Fibroblast of skin of right biceps (primary cell): ENCODE measurements at places on chromosomes 11 and 22.

- no peak for DNase-seq
Observed at GRCh38 chr11:63527667-63528066, 8.9 kb upstream of the PLAAT4 start.

DNA sequence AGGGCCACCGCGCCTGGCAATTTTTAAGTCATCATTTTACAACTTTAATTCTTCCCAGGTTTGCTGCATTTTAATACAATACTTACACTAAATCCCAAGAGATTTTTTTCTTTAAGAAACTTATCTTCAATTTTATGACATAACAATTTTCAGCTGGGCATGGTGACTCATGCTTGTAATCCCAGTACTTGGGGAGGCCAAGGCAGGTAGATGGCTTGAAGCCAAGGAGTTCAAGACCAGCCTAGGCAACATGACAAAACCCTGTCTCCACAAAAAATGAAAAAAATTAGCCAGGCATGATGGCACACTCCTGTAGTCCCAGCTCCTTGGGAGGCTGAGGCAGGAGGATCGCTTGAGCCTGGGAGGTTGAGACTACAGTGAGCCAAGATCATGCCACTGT lies 38.8 kb downstream of the CLDN25 start:
- peak; percentile 4 for DNase-seq

GRCh38 chr11:112811783-112812182 lies 149.4 kb upstream of the NCAM1 start:
- DNase-seq: no peak

DNA sequence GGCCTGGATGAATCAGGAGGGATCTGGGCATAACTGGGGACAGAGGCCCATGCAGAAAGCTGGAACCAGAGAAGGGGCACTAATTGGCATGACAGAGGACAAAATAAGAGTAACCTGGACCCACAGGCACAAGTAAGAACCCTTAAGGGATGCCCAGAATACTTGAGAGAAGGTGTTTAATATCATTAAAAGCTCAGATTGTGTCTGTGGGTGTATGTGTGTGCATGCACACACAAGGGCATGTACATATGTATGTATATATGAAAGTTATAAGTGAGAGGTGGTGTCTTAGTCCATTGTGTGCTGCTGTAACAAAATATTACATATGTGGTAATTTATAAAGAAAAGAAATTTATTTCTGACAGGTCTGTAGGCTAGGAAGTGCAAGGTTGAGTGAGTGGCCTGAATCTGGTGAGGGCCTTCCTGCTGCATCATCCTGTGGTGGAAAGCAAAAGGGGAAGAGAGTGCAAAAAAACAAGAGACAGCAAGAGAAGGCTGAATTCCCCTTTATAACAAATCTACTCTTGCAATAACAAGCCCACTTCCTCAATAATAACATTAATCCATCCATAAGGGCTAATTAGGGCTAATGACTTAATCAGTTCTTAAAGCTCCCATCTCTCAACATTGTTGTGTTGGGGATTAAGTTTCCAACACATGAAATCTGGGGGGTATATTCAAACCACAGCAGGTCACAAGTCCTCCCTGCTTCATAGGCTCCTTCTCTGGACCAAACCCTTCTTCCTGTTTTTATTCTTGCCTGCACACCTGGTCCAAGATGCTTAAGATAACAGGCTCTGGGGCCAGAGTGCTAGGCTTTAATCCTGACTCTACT lies 68.3 kb upstream of the POU2AF2 start:
- no peak for DNase-seq

DNA sequence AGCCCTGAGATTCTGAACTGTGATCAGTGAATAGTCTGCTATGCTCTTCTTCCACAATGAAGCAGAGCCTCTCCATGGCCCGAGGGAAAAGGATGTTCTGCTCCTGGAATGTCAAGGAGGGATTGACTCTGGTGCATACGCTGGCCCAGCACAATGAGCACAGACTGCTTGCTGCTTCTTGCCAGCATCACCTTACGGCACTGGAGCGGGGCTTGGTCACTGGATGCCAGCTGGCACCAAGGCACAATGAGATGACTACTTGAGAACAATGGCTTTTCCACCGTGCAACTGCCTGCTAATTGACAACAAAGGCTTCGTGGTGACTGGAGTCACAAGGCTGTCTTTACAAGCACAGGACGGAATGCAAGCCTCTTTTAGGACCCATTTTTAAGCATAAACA lies 139.2 kb downstream of the DSCAML1 start:
- no peak for DNase-seq

GRCh38 chr11:131601586-131601985 lies 231.2 kb downstream of the NTM start:
- DNase-seq: peak; percentile 64

DNA sequence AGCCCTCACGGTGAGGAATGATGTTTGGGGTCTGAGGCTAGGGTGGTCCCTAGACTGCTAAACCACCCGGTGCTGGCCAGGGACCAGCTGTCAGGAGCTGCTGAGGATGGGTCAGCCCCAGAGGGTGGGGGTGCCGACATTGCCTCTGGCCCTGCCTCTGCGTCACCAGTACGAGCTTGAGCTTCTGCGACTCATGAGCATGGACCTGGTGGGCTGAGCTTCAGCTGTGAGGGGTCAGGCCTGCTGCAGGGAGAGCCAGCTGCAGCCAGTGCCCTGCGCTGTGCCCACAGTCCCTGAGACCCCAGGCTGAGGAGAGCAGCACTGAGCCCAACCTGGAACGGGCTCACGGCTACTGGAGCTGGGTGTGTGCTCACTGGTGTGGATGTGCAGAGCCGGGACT lies 7.0 kb downstream of the DERL3 start:
- no peak for DNase-seq

DNA sequence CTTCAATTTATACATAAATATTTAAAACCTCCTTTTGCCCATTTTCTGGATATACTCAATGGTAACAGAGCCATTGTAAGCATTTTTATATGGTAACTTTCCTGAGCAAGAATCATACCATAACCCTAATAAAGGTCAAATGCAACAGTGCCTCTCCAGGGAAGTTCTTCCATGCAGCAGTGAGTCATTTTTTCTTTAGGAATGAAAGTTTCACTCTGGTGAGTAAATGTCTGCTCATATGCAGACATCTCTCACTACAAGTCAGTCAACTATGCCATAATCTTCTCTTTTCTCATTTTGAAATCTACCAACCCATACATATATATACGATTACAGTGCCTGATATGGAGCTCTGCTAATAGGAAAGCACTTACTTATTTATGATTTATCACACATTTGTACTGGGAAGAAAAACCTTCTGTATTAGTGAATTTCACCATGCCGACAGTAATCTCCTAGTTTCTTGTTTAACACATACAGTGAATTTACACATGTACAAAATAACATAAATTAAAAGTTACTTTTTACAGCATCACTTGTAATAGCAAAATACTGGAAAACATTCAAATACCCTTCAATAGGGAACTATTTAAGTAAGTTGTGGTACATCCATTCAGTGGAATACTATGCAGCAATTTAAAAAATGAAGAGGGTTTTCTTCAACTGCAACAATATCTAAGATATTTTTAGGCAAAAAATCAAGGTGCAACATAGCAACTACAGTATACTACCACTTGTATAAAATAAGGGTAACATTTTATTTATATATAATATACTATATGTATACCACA lies 16.0 kb downstream of the STK33 start:
- DNase-seq: peak; percentile 17

DNA sequence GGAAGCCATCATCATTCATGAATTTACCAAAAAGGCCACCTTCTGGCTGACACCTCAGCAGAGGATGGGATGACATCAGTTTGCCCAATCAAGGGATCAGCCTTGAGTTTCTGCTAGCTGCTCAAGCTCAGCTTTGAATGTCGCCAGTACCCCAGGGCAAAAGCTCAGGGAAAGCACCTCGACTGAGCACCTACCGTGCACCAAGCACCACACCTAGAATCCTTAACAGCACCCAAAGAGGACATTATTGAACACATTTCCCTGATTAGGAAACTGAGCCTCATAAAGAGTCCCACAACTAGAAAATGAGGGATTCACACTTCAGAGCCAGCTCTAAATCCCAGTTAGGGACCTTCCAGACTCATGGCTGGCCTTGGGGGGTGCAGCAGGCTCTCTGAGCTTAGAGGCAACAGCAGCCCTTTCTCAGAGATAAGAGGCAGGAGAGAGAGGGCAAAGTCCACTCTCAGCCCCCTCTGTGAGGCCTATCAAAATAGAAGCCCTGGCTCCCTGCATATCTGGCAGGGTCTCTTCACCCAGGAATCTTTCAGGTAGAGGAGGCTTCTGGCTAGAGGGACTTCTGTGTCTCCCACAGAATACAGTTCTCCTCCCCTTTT lies 13.4 kb upstream of the DAGLA start:
- no peak for DNase-seq

GRCh38 chr22:48937032-48937639 lies 890.5 kb downstream of the BRD1 start:
- DNase-seq: no peak

GRCh38 chr11:24122291-24122690 lies 374.6 kb upstream of the LUZP2 start:
- no peak for DNase-seq

DNA sequence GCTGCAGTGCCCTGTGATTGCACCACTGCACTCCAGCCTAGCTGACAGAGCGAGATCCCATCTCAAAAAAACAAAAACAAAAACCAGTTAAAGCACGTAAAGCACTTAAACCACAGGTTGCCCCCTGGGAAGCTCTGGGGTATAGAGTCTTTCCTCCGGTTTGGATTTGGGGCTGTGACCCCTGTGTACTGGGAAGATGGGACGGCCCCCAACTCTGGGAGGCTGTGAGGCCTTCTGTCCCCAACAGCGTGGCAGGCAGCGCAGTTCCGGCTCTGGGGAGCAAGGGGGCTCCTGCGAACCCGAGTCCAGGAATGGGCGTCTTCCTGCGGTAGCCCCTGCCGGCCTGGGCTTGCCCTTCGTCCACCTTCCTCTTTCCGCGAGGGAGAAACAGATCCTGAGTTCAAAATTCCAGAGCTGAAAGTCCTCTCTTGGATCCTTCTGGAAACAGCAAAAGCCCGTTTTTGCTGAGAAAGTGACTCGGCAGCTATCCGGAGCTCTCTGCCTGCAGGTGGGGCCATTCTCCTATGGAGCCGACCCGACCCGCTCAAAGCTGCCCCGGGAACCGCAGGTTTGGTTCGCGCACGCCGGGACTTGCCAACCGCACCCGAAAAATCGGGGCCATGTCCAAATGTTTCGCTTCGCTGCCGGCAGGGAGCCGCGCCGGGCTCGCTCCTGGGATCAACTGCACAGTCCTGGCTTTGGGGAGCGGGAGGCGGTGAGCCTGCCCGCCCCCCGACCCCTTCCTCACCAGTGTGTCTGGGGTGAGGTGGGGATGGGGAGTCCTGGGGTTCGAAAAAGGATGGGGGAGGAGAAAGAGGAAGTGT lies 36.3 kb upstream of the POLA2 start:
- DNase-seq: peak; percentile 59

DNA sequence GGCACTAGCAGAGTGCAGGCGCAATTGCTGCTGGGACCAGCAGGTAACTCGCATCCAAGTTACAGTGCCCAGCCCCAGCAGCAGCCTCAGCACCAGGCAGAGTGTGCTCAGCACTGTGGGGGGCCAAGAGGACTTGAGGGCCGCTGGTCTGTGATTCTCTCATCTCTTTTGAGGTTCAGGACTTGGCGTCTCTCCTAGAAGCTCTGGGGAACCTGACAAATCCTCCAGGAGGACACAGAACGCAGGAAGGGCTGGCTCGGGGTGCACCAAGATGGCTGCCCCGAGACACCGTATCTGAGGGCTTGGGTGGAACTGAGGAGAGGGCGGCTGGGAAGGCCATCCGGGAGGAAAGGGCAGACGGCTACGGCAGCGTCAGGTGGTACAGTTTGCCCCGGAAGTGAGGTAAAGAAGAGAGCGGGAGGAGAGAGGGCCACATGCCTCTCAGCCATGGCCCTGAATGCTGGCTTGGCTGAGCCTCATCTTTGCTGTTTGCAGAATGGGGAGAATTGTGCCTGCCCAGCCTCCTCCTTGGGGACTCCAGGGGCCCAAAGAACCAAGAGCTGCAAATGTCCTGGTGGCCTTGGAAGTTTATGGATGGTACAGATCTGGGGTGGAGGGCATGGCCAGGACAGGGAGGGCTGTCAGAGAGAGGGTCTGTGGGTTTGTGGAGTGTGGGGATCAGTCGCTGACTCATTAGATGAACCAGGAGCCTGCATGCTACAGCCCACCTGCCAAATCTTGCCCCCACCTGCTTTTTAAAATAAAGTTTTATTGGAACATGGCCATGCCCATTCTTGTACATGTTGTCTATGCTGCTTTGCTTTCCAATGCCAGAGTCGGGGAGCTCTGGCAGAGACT lies 78.0 kb downstream of the MYEOV start:
- DNase-seq: no peak
